Stimulated activated CD8-positive, alpha-beta memory T cell treated with anti-CD3 and anti-CD28 coated beads, Interleukin-15, amount 100 ng/mL, for 24 hours (primary cell): ENCODE measurements at places on chromosomes 4 and X.

DNA sequence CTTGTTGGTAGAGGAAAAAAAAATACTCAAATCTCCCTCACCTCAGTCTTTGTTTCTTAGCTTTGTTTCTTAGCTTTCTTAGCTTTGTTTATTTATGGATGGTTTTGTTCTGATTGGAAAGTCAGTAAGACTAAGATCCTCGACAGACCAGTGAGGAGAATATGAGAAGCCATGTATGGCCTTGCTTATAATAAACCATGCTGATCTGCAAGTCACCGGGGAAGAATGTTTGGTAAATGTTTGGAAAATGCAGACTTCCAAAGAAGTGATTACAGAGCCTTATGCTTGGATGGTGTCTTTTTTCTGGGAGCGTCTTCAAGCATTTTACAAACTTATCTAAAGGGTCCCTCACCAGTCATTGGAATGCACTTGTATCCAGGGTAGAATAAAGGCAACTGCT lies 90.1 kb upstream of the NOCT start:
- DNase-seq, result no peak

DNA sequence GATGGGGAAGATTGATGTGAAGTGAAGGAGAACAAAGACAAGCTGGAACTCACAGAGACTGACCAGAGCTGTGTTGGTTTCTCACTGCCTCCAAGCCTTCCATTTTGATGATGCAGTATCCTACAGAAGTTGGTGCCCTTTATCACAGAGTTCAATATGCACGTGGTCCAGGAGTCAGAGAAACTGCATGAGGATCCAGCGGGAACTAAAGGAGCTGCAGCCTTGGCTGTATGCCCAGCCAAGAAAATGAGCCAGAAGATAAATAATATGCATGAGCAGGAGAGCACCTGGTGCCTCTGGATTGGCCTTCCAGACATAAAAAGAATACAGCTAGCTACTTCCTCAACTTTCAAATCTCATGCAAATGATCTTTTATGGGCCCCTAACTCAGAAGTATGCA lies 44.3 kb upstream of the DCLK2 start:
- no peak for DNase-seq

- DNase-seq, result no peak
Measured at GRCh38 chrX:22526339-22526738, 253.6 kb downstream of the CBLL2 start.

- DNase-seq, result no peak
Measured at GRCh38 chr4:24278693-24279092, 305.7 kb downstream of the DHX15 start.

DNA sequence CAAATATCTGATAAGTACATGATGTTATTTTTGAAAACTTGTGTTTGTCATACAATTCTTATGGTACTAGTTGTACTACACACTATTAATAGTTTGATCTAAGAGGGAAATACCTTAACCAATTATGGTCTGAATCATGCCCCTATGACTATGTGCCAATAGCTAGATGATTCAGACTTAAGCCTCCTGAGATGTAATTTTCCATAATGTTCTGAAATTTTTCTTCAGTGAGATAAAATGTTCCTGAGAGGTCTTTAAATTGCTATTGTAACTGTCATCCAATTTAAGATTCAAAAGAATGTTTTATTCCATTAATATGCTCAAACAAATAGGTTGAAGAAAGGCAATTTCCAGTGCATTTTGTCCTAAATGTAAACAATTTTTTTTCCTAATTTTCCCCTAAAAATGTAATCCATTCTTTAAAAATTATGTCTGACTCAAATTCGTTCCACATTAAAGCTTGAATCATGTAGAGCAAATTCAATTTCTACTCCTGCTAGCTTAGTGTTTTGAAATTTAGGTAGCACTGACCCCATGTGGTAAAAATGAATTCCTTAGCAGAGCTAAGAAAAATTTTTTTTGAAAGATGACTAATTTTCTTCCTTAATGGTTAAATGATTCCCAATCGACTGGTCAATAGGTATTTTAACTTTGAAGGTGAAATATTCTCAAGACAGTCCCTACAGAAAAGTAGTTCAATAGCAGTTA lies 49.1 kb downstream of the APOOL start:
- DNase-seq, result no peak

GRCh38 chr4:2305766-2306501 lies 44.0 kb upstream of the MXD4 start:
- no peak for DNase-seq

GRCh38 chr4:77344784-77345183 lies 187.8 kb downstream of the CCNG2 start:
- no peak for DNase-seq

DNA sequence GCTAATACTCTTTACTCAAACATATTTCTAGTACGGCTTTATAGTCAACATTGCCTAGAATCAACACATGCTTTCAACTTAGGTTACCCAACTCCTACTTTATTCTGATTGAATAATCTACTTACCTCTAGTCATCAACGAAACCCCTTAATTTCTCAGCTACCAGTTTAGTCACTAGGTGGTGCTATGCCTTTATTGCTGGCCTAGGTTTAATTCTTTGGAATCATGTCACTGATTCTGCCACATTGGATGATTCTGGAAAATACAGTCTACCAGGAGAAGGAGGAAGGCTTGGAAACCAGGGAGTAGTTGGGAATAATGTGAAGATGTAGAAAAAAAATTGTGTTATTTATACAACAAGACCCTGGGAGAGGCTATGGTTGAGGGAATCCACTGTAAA lies 167.7 kb downstream of the DCAF12L2 start:
- DNase-seq, result no peak

GRCh38 chr4:2337896-2338295 lies 76.0 kb upstream of the MXD4 start:
- DNase-seq, result no peak

GRCh38 chr4:142579443-142579842 lies 266.7 kb downstream of the INPP4B start:
- no peak for DNase-seq
